ENCODE measurements at places on chromosomes 5 and 9.

DNA sequence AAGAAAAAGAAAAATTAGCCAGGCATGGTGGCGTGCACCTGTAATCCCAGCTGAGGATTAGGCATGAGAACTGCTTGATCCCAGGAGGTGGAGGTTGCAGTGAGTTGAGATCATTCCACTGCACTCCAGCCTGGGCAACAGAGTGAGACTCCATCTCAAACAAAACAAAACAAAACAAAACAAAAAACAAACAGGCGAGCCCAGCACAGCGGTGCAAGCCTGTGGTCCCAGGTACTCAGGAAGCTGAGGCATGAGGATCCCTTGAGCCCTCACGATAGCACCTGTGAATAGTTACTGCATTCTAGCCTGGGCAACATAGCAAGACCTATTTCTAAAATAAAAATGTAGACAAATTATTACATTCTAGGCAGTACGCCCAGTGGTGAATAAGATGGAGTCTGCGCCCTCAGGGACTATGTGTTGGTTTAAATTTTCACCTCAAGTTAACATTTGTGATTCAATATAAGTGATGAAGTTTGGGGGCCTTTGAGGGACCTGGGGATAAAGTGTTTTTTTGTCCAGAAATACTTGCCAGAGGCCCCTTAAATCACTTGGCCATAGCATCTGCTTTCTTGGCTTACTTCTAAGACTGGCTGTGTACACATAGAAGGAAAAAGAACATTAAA lies 3.4 kb upstream of the GAPVD1 start:
- DNase-seq, result no peak

GRCh38 chr5:119055294-119055693 lies 15.6 kb upstream of the DMXL1 start:
- DNase-seq, result no peak

- DNase-seq, result no peak
Observed at GRCh38 chr5:150372639-150373038, 15.1 kb downstream of the TCOF1 start.

- no peak for DNase-seq
Observed at GRCh38 chr9:22700171-22700570, 253.5 kb downstream of the DMRTA1 start.

GRCh38 chr5:83576341-83576740 lies 104.8 kb downstream of the VCAN start:
- DNase-seq, result peak; percentile 39

- no peak for DNase-seq
Observed at GRCh38 chr9:86175743-86176456, 76.5 kb upstream of the GOLM1 start.

DNA sequence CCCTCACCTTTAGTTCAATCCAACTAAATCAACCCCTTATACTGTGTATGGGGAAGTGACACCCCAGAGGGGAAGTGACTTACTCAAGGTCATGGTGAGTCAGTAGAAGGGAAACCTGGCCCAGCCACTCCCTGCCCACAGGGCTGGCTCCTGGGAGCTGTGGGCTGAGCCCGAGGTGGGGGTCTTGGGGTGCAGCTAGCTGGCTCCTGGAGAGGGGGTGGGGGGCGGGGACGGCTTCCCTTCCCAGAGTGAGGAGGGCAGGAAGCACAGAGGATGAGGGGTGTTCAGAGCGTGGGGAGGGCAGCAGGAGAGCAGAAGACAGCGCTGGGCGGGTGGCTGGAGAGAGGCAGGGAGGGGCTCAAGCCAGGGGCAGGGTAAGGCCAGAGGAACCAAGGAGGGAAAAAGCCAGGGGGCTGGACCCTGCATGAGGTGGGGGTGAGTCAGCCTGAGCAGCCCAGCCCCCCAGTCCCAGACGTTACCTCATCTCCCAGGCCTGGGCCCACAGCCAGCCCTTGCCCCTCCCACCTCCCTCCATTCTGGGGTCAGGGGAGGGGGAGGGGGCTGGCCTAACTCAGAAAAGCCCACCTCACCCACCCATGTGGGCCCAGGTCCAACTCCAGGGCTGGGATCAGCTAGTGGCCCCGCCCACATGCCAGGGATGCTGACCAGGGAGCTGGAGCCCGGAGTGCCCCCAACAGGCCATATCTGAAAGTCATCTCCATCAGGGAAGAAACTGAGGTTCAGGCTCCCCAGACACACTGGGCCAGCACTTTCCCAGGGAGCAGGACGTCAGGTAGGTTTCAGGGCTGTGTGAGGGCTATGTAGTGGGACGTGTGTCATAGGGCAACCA lies 2.8 kb downstream of the PDLIM7 start:
- DNase-seq, result peak; percentile 93

DNA sequence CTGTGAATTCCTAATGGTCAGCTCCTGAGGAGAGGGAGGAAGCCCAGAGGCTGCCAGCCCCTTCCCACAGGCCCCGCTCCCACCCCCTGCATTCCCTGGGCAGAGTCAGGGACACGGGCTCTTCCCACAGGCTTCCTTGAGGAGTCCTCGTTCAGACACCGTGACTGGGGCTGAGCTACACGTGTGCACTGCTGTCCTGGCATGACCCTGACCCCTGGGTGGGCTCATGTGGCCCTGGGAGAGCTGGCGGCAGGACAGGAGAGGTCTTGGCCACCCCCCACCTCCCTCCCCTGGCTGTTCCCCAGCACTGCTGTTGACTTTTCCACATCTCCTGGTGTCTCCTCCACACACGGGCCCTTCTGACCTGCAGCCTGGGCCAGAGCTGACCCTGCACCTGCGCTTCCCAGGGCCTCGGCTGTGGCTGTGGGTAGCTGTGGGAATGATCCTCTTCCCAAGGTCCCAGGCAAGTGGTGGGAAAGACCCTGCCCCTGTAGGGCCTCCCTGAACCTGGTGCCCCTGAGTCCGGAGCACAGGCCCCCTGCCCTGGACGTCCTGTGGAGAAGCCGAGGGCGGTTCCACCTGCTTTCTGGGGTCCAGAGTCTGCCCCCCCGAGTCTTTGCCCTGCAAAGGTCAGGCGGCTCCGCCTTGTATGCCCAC lies 56.5 kb upstream of the NKD2 start:
- DNase-seq, result no peak

DNA sequence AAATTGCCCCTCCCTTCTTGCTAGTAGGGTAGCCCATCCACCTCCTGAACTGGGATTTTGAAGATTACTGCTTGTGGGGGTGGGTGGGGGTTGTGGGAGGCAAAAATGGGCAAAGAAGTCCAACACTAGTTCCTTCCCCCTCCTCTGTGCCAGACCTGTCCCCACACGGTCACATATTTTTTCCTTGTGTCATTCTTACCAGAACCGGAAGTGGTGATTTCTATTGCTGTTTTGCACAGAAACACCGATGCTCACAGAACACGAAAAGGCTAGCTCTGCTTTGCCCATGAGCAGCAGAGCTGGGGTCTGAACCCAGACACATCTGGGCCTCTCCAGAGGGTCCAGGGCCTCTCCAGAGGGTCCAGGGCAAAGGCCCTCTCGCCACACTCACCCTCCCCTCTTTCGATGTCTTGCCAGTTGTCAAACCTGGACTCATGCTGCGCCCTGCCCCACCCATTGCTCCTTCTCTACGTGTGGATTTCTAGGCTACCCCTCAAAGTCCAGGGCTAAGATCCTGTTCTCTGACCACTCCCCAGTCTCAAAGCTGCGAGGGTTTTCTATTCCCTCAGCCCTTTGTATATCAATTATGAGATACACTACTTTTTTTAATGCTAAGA lies 264.4 kb upstream of the MSX2 start:
- no peak for DNase-seq

GRCh38 chr9:123027517-123027916 lies 6.0 kb upstream of the GPR21 start:
- no peak for DNase-seq

DNA sequence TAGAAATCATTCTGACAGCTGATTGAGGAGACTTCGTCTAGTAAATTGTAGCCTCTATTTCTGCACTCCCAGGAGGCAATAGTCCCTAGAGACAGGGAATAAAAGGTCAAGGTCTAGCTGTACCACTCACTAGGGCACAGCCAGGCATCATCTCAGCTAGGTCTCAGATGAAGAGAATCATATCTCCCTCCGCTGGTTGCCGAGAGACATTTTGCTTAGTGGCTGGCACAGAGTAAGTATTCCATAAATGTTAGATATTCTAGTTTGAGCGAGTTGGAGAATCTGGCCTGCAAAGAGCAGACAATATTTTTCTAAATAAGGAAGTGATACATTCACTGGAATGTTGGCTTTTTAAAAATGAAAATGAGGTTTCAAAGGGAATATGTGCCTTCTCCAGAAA lies 180.4 kb upstream of the ACTBL2 start:
- no peak for DNase-seq

DNA sequence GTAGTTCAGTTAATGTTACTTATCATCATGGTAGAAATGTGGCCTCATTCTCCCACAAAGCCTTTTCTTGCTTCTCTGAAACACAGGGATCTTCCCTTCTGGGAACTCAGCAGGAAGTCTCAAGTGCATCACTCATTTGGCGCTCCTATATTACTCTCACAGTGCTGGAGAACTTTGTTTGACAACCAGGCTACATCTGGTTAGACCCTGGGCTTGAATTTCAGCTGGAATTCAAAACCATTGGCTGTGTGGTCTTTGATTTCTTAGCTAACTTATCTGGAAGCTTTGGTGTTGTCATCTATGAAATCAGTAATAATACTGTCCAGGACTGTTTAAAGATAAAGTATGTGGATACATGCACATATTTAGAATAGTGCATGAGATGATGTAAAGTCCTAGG lies 1777.1 kb downstream of the MAT2B start:
- DNase-seq, result no peak

DNA sequence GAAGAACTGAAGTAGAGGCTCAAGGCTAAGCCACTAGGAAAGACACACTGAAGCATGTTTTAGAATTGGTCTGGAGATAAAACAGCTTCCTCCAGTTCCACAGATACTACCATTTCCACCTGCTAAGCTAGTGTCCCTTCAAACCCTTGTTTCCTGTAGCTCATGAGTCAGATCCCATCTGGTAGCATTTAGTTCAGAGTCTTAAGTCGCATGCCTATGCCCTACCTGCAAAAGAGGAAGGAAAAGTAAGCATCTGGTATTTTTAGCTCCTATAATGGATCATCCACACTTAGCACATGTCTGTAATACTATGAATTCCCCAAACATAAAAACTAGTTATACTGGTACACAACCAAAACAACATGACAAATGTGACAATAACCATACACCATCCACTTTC lies 92.1 kb downstream of the CDKN2A start:
- no peak for DNase-seq

DNA sequence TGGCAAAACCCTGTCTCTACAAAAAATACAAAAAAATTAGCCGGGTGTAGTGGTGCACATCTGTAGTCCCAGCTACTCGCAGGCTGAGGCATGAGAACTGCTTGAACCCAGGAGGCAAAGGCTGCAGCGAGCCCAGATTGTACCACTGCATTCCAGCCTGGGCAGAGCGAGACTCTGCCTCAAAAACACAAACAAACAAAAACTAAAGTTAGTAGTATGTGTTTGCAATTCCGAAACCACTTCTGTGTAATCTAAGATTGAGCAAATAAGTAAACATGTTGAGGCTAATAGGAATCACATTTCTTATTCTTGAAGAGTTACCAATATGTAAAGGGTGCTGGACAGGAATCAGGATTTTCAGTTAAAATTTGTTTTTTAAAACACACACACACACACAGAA lies 70.0 kb upstream of the SUSD1 start:
- no peak for DNase-seq

DNA sequence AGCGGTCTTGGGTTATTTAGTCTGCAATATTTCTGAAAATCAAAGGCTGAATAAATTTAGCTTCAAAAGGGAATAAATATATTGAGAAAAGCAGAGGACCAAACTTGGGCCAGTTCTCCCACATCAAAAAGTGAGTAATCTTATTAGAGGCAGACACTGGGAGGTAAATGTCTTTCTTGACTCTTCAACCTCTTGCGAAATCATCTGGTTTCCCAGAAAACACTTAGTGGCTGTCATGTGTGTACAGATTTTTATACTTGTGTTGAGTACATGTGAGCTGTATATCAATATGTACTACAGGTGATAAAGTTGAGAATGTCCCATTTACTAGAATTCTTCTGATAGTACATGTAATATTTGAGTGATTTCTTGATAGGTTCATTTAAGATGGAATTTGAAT lies 454.9 kb downstream of the PRR16 start:
- no peak for DNase-seq

GRCh38 chr5:149427374-149427773 lies 48.3 kb upstream of the IL17B start:
- DNase-seq, result no peak

- DNase-seq, result no peak
Observed at GRCh38 chr5:1747803-1748085, 51.9 kb downstream of the MRPL36 start.

GRCh38 chr5:138903130-138903775 lies 28.1 kb upstream of the LRRTM2 start:
- peak; percentile 62 for DNase-seq

GRCh38 chr5:2899311-2899710 lies 147.8 kb upstream of the IRX2 start:
- DNase-seq, result no peak

DNA sequence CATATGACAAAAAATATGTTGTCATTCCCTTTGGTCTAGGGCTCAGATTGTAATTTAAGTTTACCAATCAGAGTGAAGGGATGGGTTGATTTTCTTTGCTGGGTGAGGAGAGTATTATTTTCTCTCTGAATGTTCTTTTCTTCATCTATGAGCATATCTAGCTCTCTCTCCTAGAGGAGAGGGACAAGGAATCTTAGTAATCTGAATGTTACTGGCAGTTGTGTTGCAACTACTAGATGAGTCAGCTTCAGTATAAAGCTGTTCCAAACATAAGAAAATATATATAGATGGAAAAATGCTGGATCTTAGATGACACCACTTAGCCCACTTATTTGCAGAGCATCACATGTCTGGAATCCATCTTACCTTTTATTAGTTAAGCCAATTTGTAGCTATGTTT lies 259.3 kb downstream of the TUSC1 start:
- no peak for DNase-seq

GRCh38 chr5:54695198-54695966 lies 177.8 kb downstream of the SNX18 start:
- DNase-seq, result peak; percentile 20

DNA sequence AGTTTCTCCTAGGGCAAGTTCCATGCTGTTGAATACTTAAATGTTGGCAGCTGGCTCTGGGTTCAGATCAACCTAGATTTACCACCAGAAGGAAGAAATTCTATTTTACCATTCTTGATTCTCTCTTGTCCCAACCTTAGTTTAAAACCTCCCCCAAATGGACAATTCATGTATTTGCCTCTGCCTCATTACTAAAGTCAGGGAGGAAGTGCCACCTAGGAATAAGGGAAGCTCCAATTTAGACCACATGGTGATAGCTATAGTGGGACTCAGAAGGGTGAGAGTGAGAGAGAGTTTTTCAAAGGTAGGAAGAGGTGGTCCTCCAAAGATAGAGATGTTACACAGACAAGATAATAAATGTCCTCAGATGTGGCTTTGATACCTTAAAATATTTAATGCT lies 53.4 kb upstream of the PAM start:
- no peak for DNase-seq

Data from brain microvascular endothelial cell (primary cell).